ENCODE measurements at places on chromosomes 16 and 17.
A peak's percentile ranks its signal among the peaks of the same experiment; 100 is the strongest.

DNA sequence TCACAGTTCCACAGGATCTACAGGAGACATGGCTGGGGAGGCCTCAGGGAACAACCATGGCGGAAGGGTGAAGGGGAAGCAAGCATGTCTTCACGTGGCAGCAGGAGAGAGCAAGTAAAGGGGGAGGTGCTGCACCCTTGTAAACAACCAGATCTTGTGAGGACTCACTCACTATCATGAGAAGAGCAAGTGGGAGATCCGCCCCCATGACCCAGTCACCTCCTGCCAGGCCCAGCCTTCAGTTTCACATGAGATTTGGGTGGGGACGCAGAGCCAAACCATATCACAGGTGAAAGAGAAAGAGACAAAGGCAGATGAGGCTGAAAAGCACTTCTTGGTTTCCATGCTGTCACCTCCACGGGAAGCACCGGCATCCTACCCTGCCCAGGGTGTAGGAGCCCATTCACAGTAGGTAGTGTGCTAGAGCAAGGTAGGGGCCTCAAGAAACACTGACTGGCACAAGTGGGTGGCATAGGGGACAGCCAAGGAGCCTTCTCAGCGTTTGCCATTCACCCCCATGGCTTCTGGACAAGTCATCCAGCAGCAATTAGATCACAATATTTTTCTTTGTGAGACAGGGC lies 6.6 kb downstream of the NARF start:
- no peak for DNase-seq

DNA sequence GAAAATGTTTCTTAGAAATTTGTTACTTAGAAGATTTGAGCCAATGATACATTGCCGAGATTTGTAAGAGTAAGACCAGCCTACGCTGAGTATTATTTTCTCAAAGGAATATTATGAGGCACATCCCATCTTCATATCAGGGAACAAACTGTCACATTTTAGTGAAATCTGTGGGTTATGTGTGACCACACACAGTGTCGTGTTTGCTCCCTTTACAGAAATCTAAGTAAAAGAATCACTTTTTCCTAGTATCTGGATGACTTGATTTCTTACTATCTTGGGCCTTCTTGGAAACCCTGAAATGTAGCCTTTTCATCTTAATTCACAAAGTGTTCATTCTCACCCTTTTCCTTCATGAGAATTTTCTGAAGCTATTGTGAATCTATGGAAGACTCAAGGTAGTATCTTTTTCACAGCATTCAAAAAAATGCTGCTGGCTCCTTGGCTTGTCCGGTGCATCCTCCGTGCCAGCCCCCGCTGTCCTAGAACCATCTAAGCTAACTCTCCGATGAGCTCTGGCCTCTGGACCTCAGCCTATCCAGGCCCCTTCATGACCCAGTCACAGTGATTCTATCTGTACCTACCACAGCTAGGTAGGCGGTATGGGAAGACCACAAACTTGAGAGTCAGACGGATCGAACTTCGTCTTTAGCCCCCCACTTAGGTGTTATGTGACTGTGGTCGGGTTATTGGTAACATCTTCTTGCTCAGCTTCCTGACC lies 524.3 kb downstream of the MAF start:
- no peak for DNase-seq

GRCh38 chr17:4800462-4801196 lies 1.5 kb downstream of the C17orf114 start:
- DNase-seq, result no peak

GRCh38 chr17:11486101-11486867 lies 112.0 kb upstream of the DNAH9 start:
- DNase-seq, result no peak

GRCh38 chr16:51508490-51509212 lies 357.6 kb upstream of the SALL1 start:
- DNase-seq, result no peak

- DNase-seq, result no peak
Observed at GRCh38 chr17:65065906-65066305, 9.4 kb upstream of the GNA13 start.

GRCh38 chr16:64626776-64627175 lies 495.1 kb downstream of the CDH11 start:
- DNase-seq, result no peak

DNA sequence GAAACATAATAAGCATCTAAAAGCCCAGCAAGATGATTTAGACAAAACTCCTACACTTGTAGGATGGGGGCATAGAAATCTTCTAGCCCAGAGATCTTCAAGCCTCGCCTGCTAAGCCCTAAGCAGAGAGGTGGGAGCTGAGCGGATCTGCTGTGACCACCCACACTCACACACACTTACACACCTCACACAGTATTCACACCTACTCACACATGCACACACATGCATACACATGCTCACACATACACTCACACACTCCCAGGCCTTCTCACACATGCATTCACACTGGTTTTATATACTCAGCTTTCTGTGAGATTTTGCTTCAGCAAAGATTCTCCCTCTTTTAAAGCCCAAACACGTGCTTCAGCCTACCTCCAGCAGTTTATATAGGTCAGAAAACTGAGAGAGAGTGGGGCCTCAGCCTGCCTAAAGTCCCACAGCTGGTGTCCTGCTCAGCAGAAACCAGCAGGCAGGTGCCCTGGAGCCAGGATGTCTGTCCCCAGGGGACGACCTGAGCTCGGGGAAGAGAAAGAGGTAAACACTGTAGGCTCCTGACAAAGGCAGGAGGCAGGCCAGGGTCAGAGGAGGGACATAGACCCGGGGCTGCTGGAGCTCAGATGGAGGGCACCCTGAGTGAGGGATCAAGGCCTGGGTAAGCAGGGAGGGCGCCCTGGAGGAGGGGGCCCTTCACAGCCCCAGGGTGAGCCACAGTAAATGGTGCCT lies 12.0 kb upstream of the KRT19 start:
- DNase-seq, result no peak

GRCh38 chr16:83128041-83128440 lies 501.3 kb downstream of the CDH13 start:
- no peak for DNase-seq

- DNase-seq, result no peak
Observed at GRCh38 chr16:19700319-19700781, 17.7 kb downstream of the KNOP1 start.

- no peak for DNase-seq
Observed at GRCh38 chr16:50291719-50292565, 25.6 kb downstream of the ADCY7 start.

GRCh38 chr17:33436321-33436720 lies 143.2 kb upstream of the ASIC2 start:
- no peak for DNase-seq

DNA sequence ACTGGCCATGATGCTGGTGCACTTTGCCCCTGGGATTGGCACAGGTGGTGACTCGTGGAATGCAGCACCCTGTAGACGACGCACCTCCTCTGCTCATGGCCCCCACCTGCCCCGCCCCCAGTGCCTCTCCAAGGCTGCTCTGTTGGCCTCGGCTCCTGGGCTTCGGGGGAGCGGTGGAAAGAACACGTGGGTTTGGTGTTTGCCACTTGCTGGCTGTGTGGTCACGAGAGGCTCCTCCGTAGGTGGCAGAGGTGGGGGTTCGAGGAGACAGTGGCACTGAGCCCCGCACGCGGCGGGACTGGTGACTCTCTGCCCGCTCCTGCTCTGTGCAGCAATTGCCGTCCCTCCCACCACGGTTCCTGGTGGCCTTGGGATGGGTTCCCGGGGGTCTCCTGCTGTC lies 82.8 kb upstream of the ZNF750 start:
- DNase-seq, result no peak

GRCh38 chr16:728890-729744 lies 2.2 kb downstream of the HAGHL start:
- no peak for DNase-seq

- DNase-seq, result no peak
Observed at GRCh38 chr17:28618464-28618863, 4.5 kb upstream of the RSKR start.

DNA sequence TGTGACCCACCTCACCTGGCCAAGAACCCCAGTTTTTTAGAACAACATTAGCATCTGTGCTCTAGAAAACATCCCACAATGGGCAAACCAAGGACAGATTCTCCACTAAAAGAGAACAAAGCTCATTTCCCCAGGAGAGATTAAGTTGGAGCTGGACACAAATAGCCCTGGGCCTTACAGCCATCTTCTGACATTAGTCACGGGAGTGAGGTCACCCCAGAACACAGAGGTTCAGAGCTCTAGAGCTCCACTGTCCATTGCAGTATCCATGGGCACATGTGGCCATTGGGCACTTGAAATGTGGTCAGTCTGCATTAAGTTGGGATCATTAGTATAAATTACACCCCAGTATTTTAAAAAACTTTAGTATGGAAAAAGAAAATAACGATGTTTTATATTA lies 47.6 kb upstream of the RBBP6 start:
- no peak for DNase-seq

DNA sequence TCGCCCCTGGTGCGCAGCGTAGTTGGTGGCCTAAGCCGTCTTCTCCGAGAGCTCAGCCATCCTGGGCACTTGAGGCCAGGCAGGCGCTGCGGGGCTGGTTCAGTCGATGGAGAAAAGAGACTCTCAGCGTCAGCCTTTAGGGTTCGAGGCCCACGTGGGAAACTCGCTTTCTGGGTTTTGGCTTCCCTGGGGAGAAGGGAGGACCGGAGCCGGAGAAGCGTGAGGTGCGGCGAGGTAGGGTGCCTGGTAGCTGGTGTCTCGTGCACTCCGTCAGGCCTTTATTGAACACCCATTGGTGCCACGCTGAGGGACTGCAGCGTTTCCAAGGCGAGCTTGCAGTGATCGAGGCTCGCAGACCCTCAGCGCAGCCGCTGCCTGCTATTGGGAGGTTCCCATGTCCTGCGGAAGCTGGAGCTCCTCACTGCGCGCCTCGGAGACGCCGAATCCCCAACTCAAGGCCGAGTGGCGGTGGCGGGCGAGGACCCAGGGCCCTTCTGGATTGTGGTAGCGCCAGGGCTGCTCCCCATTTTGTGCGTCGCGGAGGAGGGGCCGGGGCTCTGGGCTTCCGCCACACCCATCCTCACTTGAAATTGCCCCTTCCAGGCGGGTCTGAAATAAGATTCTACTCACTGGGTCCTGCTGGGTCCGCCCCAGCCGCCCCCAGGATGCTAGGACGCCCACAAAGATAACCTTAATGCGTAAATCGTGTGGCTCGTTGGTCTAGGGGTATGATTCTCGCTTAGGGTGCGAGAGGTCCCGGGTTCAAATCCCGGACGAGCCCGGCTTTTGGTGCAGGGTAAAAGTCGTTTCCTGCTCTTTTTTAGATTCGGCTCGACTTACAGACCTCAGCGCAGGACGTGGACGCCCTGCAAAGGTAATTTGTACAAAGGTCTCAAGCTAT lies 1.2 kb downstream of the OR1F1 start:
- DNase-seq, result no peak

GRCh38 chr17:40612599-40613244 lies 34.9 kb downstream of the SMARCE1 start:
- DNase-seq, result peak; percentile 66

DNA sequence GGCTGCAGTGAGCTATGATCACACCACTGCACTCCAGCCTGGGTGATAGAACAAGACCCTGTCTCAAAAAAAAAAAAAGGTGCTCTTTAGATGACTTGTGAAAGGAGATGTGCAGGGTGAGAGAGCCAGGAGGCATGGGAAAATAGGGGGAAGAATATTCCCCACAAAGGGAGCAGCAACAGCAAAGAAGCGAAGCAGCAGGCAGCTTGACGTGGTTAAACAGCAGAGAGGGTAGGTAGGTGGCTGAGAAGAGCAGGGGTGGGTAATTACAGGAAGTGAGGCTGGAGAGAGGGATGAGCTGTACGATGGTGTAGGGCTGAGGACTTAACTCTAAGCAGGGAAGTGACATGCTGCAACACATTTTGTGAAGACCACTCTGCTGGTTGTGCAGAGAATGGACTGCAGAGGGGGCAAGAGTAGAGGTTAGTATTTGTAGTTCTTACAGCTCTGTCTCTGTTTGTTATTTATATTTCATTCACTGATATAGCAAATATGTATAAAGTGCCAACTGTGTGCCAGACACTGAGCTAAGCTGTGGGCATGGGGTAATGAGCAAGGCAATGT lies 1.6 kb downstream of the HEATR3 start:
- DNase-seq, result peak; percentile 23

- no peak for DNase-seq
Observed at GRCh38 chr17:67232441-67232840, 12.6 kb downstream of the HELZ start.

GRCh38 chr16:50671644-50672260 lies 9.4 kb downstream of the SNX20 start:
- DNase-seq, result no peak

DNA sequence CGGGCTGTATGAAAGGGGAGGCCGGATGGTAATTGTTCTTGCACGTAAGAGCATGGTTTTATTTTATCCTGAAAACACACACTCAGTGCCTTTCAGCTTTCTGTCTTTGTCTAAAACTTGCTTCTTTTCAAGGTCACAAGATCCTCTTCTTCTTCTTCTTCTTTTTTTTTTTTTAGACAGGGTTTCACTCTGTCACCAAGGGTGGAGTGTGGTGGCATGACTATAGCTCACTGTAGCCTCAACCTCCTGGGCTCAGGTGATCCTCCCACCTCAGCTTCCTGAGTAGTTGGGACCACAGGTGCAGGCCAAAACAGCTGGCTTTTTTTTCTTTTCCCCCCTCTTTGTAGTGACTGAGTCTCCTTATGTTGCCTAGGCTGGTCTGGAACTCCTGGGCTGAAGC lies 15.9 kb upstream of the ZNF629 start:
- DNase-seq, result no peak

GRCh38 chr17:5050278-5050677 lies 15.1 kb upstream of the SLC52A1 start:
- DNase-seq, result no peak

DNA sequence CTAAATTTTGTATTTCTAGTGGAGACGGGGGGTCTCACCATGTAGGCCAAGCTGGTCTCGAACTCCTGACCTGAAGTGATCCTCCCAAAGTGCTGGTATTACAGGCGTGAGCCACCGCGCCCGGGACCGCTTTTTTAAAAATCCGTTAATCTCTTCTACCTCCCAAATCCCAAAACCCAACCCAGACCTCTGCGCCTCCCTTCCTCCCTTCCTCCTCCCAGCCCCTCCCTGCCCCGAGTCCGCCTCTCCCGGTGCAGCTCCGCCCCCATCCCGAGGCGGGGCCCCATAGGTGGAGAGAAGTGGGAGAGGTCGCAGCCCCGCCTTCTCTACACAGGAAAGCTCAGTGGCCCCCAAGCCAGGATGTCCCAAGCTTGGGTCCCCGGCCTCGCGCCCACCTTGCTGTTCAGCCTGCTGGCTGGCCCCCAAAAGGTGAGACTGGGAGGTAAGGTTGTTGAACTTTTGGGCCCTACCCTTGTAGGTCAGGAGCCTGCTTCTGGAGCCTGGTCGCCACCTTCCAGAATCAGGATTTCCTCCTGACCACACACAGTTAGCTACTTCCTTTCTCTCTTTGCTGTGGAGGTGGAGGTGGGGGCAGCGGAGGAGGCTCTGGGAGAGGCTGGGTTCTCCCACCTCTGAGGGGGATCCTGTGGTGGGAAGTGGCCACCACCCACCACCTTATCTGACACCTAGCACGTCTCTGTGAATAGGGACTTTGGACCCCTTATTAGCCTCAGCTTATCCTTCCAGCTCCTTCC lies at the start of gene TMEM92:
TMEM92 (plus strand) TSS at position 325 of the 755 bp plus-strand sequence; CDS start at position 361, 36 bp downstream.
- peak; percentile 15 for DNase-seq
